Naive thymus-derived CD4-positive, alpha-beta T cell (primary cell): ENCODE measurements at places on chromosomes 16 and 17. TPM values are rescaled to one million over a fixed set of nuclear protein-coding genes. Genes with fewer than 3 reads are reported as not detected.

DNA sequence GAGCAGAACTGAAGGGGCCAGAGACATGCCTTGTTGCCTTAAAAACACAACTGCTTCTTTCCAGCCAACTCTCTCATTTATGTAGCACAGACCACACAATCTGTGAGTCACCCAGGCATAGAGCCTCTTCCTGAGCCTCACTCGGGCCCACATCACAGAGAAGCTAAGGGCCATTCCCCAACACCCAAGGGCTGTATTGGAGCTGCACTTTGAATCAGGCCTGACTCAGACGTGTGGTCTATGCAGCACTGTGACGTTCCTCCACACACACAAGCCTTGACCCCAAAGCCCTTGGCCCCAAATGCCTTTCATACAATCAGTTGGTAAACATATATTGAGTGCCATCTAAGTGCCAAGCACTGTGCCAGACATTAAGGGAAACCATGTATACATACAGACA, 308.9 kb upstream of the DYNLRB2 start:
- DNase-seq = no peak

DNA sequence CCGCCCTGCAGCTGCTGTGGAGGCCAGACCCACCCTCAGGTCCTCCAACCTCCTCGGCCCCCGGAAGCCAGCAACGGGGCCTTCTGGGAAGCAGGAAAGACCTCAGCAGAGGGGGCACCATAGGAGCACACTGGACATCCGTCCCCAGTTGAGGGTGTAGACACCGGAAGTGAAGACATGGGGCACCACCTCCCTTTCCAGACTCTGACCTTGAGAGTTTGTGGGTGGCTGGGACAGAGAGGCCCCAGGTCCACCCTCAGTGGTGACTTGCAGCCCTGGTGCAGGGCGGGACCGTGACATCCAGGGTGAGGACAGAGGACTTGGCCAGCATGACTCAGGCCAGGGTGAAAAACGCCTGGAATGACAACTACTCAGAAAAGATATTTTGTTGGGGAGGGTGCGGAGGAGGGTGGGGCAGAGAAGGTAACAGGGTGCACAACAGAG, 19.9 kb downstream of the CEP295NL start:
- no peak for DNase-seq

GRCh38 chr16:1781758-1782407, 488 bp downstream of the SPSB3 start:
- DNase-seq = no peak

GRCh38 chr16:82655072-82655714, 28.4 kb downstream of the CDH13 start:
- peak; percentile 71 for DNase-seq

The OMG gene
- total RNA-seq = 0.41 and 0.53 TPM in 2 replicates

DNA sequence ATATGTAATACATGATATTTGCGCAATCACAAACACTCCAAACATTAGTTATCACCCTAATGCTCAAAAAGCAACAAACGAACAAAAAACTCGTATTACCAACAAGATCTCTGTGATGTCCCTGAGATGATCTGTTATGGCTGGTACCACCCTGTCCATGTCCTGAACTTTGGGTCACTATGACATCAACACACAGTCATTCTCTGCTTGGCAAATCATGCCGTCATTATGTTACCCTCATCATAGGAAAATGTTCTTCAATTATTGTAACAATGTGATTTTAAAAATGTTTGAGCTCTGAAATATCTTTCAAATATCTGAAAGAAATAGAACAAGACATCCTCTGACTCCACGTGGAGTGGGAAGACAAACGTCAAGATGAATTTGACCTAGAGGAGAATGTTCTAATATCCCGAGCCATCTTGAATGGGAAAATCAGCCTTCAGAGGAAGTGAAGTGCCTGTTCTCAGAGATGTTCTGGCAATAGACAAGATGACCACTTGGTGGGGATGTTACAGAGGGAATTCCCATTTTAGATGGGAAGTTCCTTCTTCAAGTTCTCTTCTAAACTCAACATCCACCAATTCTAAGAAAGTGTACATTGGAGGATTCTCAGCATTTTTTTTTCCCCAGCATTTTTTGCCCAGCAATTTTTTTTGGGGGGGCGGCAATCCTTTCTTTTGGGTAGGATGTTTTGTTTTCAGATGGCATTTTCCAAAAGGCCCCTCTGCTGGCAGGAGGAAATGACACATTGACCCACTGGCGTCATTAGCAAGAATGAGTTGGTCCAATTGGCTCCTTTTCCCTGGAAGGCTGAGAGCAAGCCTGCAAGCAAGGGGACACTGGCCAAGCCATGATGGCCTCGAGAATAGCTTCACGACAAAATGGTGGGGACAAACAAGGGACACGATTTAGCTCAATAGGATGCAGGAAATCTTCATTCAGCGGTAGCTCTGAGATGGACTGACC, 3.7 kb upstream of the HSD17B2 start:
- DNase-seq = no peak

The SRCIN1 gene
- 0.40 TPM for total RNA-seq
